ENCODE measurements at places on chromosomes 3 and 15.

GRCh38 chr3:42582474-42583070, 805 bp upstream of the SEC22C start:
- no peak for DNase-seq

DNA sequence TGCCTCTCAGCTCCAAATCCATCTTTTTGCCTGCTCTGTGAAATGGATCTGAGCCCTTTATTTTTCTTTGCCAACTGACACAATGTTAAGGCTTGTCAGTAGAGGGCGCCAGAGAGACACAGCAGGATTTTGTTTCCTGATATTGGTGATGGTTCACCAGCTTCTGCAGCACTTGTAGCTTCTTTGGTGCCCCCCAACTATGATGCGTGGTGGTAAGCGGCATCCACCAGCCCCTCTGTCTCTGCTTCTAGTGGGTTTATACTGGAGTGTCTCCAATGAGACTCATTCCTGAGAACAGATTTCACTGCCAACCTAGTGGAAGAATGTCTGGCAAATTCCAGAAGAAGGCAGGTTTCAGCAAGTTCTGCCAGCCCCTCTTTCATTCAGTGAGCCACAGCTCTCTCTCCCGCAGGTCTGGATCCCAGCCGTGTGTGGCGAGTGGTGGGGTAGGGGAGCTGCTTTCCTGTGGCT, 471.9 kb upstream of the FRG2C start:
- DNase-seq, result peak; percentile 50

DNA sequence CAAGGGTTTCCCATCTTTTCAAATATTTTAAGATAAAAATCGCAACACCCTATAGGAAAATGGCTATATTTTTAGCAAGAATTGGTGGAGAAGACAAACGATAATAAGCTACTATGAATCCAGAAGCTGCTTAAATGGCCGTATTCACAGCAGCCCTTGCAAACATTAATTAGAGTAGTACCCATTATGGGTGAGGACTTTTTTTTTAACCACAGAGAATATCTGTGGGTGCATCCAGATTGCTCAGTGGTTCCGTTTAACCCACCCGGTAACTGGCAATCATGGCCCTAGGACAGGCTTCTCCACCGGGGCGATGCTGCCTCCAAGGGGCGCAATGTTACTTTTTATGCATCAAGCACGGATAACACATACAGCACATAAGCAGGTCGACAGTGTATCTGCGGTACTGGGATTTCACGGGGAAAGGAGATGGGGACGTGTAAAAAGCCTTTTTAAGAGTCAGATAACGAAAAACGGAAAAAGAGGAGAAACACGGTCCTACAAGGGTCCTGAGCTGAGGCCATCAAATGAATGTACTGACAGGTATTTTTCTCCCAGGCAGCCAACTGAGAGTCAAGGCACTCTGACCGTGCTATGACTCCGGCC, 968 bp upstream of the TMEM266 start:
- DNase-seq, result no peak

- no peak for DNase-seq
Observed at GRCh38 chr15:81942655-81943195, 103.1 kb downstream of the MEX3B start.

DNA sequence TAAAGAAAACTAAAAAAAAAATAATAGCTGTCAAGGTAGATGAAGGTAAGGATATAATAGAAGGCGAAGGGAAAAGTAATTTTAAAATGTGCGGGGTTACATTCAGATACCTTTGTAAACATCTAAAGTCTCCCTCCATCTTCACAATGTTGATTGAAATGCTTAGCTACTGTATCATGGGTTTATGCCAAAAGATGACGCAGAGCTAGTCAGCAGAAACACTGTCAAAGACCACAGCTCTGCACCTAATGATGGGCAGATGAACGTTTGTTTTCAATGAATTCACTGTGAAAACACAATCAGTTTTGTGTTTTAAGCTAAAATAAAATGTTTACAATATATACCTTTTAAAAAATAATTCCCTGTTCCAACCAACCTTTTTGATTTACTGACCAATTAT, 61.2 kb downstream of the RFTN1 start:
- peak; percentile 45 for DNase-seq

DNA sequence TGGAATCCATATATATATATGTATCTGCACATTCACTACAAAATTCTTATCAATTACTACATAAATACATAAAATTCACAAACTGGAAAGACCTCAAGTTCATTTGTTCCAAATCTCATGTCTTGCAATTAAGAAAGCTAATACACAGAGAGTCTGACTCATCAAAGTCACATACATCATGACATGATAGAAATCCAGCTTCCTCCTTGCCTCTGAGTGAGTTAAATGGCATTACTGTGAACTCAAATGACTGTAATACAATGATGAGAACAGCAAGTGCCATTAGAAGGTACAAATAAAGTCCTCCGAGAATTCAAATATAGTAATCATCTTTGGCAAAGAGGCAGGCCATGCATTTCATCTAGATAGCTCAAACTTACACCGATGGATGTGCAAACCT, 55.1 kb upstream of the AGTR1 start:
- DNase-seq, result peak; percentile 10

GRCh38 chr3:13143381-13144004, 70.3 kb upstream of the IQSEC1 start:
- no peak for DNase-seq

- DNase-seq, result peak; percentile 42
Observed at GRCh38 chr3:142866841-142867631, 21.8 kb downstream of the PCOLCE2 start.

DNA sequence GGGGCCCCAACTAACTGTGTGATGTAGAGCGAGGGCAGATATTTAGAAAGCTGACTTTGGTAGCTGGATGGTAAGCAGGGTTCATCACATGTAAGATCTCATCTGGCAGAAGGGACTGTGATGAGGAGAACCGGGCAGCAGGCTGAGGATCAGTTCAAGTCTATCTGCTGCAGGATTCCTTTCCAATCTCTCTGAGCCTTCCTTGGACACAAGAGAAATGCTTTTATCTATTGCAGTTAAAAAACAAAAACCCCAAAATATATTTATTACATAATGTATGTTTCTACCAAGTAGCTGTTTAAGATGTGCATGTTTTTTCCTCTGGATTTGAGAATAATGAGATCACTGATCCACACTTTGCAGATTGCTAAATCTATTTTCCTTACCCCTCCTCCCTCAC, 411.5 kb downstream of the RAP2B start:
- DNase-seq, result no peak

GRCh38 chr3:124576565-124577493, 153.4 kb upstream of the UMPS start:
- no peak for DNase-seq

DNA sequence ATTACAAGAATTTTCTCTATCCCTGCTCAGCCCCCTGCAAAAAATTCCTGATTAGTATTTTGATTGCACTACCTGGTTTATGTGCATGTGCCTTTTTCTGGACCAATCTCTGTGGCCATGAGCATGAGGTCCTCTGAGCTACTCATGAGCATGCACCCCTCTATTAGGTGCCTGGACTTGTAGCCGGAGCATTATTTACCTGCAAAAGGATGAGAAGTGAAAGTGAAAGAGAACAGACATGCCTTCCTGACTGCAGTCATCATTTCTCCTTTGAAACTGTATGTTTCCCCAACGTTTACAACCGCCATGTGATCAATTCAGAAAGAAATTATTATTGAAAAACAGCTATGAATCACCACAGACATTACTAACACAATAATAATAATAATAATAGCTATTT, 1008.8 kb downstream of the ROBO2 start:
- peak; percentile 20 for DNase-seq

DNA sequence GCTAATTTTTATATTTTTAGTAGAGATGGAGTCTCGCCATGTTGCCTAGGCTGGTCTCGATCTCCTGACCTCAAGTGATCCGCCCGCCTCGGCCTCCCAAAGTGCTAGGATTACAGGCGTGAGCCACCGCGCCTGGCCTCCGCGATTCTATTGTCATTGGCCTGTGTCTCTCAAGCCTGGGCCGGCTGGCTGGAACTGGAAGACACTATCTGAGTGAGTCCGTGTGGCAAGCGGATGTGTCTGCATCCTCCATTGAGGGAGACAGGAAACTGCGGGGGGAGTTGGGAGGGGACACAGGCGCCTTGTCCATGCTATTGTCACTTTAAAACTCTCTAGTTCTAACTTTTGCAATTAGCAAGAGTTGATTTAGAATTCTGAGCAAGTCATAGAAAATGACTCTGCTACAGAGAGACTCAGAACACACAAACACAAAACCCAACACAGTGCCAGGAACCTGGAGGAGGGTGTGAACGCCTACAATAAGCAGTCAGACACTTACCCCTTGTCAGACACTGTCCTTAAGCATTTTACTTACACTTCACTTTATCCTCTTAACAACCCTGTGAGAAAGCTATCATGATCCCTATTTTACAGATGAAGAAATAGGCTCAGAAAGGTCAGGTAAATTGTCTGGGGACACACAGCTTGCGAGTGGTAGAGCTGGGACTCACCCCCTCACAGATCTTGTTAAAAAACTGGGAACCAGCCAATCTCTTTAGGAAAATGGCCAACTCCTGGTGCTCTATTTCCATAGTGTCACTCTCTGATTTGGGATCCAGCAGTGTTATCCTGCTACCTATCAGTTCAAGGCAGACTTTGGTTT, 38.7 kb downstream of the ANP32A start:
- no peak for DNase-seq

GRCh38 chr15:34721802-34722438, 32.9 kb downstream of the GJD2 start:
- peak; percentile 4 for DNase-seq

DNA sequence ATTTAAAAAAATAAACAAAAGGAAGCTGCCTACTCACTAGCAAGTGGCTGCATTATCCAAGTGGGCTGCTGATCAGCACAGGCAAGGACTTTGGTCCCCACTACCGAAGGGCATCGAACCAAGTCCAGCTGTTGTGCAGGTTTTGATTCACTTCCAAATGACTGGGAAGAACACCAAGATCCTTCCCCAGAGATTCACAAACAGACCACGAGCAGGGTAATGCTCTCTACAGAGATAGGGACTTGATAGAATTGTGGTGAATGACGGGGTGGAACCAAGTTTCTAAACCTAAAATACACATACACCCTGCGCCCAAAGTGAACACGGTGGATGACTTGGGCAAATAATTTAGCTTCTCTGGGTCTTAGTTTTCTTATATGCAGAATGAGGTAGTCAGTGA, 203.7 kb upstream of the ICE2 start:
- DNase-seq, result no peak

DNA sequence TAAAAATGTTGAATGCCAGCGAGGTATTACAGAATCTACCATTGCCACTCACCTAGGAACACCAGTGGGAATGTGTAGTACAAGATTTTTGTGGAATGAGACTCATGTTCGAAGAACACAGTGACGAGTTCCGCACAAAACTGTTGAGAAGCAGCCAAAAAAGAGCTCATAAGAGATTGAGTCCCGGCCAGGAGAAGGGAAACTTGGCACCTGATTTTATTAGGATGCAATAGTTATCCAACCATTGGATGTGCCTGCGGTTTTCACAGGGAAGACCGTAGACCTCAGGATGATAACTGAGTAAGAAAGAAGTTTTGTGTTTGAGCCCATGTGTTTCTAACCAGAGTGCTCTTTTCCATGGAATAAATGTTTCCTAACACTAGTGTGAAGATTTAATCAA, 88.9 kb downstream of the PTPRG start:
- DNase-seq, result peak; percentile 60

GRCh38 chr3:156353563-156353962, 201.4 kb downstream of the SSR3 start:
- no peak for DNase-seq

DNA sequence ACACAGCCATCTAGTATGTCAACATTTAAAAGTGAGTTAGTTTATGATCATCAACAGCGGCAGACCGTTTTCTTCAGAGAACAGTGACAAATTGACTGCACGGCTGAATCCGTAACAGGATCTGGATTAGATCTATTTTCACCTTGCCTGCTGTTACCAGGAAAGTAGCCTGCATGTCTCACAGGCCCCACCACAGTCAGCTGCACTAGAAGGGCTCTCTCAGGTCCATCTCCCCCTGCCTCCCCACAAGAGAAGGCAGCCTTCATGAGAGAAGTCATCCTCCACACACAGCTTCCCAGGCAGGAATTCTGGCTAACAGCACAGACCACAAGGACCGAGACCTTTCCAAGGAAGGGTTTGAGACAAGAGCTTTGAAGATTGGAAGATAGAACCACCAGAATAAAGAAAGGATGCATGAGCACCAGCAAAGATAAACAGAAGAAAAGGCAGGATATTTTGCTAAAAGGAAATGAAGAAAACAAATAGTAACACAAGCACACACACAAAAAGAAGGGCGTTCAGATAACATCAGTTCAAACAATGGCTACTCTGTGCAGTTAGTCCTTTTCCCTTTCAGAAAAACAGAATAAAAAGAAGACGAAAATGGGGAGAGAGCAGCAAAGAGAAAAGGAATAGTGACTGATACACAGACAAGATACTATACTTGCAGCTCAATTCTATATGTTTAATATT, 127.5 kb downstream of the SNRK start:
- no peak for DNase-seq

GRCh38 chr3:151770956-151771355, 37.2 kb downstream of the AADACL2 start:
- no peak for DNase-seq

DNA sequence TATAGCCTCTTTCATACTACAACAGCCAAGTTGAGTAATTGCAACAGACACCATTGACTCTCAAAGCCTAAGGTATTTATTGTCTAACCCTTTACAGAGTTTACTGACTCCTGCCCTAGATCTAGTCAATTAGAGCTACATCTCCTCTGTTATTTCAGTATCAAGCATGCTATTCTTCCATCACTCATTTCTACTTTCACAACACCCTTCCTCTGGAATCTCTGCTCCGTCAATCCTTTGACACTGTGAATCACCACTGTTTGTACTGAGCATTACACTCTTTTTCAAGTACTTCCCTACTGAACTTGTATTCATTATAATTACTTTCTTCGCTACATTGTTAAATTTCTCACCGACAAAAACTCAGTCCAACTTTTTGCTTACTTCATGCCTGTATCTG, 121.8 kb downstream of the ZNF609 start:
- no peak for DNase-seq

- no peak for DNase-seq
Observed at GRCh38 chr3:38349684-38350359, 3.2 kb downstream of the XYLB start.

- peak; percentile 7 for DNase-seq
Observed at GRCh38 chr3:63232764-63233396, 45.2 kb upstream of the SYNPR start.

- peak; percentile 48 for DNase-seq
Observed at GRCh38 chr3:129315223-129315997, 36.7 kb downstream of the HMCES start.

DNA sequence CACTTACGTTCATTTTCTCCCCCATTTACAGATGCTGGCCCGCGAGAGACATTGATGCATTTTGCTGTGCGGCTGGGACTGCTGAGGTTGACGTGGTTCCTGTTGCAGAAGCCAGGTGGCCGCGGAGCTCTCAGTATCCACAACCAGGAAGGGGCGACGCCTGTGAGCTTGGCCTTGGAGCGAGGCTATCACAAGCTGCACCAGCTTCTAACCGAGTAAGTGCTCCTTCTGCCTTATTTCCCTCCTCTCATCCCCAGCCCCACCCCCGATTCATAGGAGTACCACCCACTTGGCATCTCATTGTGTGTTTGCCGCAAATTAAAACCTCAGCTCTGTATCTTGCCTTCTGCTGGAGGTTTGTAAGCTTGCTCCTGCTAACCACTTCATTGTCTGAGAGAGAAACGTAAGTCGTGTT, 163.3 kb downstream of the AKAP13 start:
- no peak for DNase-seq

- no peak for DNase-seq
Observed at GRCh38 chr3:38121451-38121831, 15.5 kb downstream of the ACAA1 start.

Data from kidney tubule cell (primary cell).